ENCODE measurements at places on chromosomes 3 and 15. TPM values are rescaled to one million over a fixed set of nuclear protein-coding genes. Genes with fewer than 3 reads are reported as not detected.

DNA sequence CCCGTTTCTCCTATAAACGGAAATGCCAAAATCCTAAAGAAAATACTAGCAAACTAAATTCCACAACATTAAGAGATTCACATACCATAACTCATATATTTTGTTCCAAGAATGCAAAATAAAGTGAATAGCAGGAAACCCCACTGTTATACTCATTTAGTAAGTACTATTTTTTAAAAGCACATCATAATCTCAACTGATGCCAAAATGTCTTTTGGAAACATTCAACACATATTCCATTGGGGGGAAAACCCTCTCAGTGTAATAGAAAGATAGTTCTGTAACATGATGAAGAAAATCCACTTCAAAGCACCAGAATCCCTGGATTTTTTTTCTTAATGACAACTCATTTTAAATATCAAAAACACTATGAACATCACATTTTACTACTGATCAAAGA is 93.0 kb upstream of the EIF1B start:
- DNase-seq: no peak

GRCh38 chr15:101027920-101028319 is 108.8 kb downstream of the LRRK1 start:
- no peak for DNase-seq

DNA sequence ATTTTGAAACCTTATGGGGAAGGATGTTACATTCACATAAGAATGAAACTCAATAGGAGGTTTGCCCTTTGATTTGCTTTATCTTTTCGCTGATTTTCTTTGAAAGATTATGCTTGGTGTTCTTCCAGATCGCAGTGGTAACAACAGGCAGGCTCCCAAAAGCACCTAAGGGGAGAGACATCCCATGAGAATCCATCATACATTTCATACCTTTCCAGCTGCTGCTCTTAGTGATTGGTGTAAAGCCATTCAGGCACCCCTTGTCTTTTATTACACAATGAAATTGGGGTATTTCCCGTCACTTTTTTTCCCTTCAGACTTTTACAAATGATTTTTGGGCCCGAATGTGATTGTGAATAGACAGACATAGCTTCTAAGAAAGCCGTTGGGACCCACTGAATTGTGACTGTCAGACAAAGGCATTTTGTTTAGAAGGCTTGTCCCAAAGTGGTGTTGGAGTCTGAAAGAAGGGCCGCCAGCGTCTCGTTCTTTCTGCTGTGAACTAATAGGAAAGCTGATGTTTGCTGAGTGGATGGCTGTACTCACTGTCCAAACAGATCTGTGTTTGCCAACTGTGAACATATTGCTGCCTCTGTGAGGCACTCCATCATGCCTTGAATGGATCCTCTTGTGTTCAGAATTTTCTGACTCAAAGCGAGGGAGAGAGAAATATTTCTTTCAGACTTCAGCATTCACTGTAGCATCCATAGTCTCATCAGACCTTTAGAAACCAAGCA is 164.3 kb downstream of the FNDC3B start:
- no peak for DNase-seq

- no peak for DNase-seq
Observed at GRCh38 chr3:43733459-43734384, 43.0 kb downstream of the ABHD5 start.

DNA sequence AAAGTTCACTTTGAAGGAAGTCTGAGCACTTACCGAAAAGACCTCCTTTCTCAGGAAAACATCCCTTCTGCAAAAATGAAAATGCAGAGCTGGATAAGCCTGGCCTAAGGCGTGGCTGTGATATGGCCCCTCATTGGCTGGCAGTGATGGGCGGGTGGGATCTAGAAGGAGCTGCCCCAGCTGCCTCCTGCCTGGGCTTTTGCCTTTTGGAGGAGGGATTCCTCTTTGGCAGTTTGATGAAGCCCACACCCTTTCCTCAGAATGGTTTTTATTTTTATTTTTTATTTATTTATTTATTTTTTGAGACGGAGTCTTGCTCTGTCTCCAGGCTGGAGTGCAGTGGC is 4.0 kb upstream of the DZIP1L start:
- no peak for DNase-seq

- no peak for DNase-seq
Observed at GRCh38 chr3:89504432-89504831, 397.0 kb downstream of the EPHA3 start.

GRCh38 chr3:105729667-105730066 is 139.1 kb downstream of the CBLB start:
- no peak for DNase-seq

DNA sequence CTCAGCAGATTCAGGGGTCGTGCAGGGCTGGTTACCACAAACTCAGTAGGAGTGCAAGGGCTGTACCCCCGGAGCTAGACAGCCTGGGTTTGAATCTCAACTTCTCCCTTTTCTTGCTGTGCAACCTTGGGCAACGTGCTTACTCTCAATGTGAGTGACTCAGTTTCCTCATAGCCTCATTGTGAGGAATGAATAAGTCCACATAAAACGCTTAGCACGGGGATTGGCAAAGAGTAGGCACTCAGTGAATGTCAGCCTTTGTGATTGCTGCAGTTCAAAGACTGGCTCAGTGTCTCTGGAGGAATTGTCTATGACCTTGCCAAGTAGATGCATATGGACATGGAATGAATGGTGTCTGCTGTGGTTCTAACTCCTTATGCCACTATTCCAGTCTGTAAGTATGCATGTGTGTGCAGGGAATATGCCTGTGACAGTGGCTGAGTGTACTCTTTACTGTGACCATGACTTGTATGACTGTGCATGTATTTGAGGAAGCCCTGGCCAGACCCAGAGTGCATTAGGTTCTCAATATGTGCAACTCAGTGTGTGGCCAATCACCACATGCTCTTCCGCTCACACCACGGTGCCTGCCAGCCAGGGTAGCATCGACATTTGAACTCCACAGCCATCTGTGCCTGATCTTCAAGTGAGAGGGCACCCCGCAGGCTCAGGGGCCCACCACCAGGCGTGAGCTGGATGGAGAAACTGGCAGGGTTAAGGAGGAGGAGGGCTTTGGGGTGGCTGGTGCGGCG is 900 bp upstream of the HYAL3 start:
- DNase-seq: peak; percentile 40

- no peak for DNase-seq
Observed at GRCh38 chr3:14411988-14412387, 9.6 kb downstream of the SLC6A6 start.

- no peak for DNase-seq
Observed at GRCh38 chr3:147297761-147298350, 108.5 kb downstream of the ZIC4 start.

GRCh38 chr3:158776531-158776930 is 25.3 kb upstream of the MFSD1 start:
- no peak for DNase-seq

DNA sequence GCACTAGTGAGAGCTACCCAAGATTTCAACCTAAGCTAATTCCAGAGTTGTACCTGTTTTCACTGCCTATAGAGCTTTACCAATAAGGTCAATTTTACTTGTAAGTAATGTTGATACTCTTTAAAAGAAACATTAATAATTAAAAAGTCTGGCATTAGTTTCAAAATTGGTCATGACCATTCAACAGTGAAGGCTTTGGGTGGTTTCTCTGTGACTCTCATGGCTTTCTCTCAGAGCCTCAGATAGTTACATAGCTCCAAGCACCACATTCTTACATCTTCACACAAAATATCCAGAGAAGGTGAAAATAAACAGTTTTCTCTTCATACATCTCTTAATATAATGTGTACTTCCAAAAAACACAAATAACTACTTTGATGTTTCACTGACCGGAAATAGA is 61.5 kb upstream of the TCF12 start:
- no peak for DNase-seq

- DNase-seq: no peak
Observed at GRCh38 chr15:77066971-77067690, 3.8 kb downstream of the TSPAN3 start.

- DNase-seq: no peak
Observed at GRCh38 chr15:69896606-69897005, 201.1 kb downstream of the TLE3 start.

DNA sequence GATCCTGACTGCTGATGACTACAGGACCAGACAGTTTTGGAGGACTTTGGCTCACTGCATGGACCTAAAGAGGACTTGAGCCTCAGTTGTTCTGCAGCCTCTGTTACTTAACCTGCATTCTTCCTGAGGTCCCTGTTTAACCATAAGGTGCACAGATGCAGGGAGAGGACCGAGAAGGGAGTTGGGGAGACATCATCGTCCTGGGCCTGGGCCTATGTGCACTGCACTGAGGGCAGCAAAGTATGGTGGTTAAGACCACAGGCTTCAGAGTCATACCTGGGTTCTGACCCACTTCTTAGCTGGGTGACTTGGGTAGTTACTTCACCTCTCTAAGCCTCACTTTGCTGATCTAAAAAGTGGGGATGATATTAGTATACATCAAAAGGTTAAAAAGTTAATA is 21.9 kb downstream of the KY start:
- DNase-seq: no peak

GRCh38 chr3:127233371-127233770 is 40.4 kb downstream of the PRR23E start:
- peak; percentile 29 for DNase-seq

DNA sequence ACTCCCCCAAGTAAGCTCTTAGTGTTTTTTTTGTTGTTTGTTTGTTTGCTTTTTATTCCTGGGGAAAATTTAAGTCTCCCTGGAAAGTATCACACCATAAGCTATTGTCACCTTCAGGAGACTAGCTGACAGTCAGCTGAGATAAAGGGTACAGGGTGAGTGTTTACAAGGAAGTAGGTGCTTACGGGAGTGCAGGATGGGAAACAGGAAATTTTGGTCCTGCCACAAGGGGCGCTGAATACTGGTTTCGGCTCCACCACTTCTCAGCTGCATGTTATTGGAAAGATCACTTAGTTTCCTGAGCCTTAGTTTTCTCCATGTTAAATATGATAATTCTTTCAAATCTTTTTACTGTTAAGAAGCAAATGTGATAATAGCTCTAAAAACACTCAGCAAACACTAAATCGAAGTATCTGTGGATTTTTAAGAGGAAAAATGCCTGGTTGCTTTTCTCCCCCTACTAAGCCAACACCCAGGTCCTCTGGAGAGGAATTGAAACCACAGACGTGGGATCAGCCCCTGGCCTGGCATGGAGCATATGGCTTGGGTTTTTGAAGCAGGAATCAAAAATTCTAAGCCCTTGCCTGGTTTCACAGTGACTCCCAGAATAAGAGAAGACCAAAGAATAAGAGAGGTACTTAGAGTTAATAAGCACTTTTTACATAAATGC is 90.7 kb downstream of the SCN11A start:
- peak; percentile 54 for DNase-seq

DNA sequence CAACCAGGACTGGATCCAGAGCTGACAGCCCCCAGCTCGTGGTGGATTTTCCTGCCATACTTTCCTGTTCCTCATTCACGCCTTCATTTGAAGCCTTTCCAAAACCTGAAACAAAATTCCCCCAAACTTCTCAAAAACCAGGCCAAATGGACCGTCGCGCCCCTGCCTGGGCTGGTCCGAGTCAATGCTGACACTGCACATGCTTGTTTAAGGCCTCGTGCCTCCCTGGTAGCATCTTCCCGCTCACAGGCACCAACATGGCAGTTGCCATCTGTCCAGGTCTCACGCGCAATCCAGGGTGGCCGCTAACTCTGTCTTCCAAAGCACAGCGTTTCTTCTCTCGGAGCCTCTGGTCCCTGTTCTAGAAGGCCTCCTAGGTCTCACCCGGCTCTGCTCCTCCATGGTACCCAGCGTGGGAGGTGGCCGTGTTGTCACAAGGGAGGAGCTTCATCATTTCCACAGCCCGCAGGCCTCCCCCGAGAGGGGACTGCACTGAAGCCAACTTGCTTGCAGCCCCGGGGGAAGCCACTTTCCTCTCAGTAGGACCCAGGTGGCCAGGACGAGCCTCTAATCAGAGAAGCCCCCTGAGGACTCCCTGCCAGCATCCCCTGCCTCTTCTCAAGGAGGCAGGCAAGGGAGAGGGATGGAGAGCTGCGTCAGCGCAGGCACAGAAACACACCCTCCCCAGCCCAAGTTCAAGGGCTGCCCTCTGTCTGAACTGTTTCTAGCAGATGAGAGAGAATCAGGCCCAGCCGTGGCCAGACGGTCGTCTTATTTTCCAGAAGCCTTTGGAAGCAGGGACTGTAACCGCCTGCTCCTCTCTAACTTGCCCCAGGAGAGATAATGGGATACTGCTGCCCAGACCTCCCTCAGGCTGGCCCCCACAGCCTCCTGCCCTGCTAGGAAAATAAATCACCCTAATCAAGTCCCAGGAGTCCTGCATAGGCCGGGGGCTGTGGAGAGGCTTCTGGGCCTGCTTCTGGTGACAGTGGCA is 152.8 kb upstream of the TLE3 start:
- DNase-seq: no peak

DNA sequence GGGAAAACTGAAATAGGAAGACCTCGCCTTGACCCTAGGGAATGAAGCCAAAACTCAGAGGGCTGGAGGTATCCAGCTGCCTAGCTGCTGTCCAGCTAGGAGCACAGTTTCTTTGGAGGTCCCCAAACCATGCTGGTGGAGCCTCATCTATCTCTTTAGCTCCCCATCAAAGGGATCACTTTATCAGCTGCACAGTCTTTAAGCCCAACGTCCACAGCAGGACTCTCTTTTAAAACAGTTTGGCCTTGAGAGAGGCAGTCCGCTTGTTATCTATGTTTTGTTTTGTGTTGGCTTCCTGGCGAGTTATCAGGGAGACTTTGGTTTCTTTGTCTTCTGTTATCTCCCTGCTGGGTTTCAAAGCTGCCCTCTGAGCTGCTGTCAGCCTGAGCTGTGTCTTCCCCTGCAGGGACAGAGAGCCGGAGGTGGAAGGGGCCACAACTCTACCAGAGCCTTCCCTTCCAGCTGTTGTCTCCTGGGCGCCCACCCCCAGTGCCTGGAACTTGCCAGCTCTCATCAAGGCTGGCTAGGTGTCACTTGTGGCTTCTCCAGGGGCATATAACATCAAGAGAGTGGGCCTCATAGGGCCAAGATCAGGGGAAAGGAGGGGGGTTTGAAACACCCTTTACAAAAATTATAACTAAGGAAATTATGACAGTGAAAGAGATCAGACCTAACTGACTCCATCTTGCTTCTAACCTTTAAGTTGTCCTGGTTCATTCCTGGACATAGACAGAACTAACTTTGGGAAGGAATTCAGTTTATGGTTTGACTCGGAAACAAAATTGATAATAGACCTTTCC is 61.4 kb upstream of the C15orf39 start:
- no peak for DNase-seq

GRCh38 chr3:112477891-112478290 is 21.4 kb downstream of the BTLA start:
- DNase-seq: no peak

Gene TGM5
- not detected for total RNA-seq

Gene GOLGA8F
- total RNA-seq: not detected

Gene FOXB1
- 0.53 TPM for total RNA-seq

Gene ARGFX
- total RNA-seq: not detected

Gene ANKUB1
- not detected for total RNA-seq

Gene SYNM
- total RNA-seq: 0.14 TPM

Gene JMJD7
- 17.1 TPM for total RNA-seq

Gene TAGLN3
- total RNA-seq: 3.5 TPM

Gene MESP1
- 4.6 TPM for total RNA-seq

Gene SEMA3G
- not detected for total RNA-seq

Gene PLS1
- total RNA-seq: 5.1 TPM

Gene IQCF5
- not detected for total RNA-seq

Measured in activated CD4-positive, alpha-beta T cell treated with anti-CD3 and anti-CD28 coated beads for 36 hours (primary cell).